ENCODE measurements at places on chromosomes 4 and X.

DNA sequence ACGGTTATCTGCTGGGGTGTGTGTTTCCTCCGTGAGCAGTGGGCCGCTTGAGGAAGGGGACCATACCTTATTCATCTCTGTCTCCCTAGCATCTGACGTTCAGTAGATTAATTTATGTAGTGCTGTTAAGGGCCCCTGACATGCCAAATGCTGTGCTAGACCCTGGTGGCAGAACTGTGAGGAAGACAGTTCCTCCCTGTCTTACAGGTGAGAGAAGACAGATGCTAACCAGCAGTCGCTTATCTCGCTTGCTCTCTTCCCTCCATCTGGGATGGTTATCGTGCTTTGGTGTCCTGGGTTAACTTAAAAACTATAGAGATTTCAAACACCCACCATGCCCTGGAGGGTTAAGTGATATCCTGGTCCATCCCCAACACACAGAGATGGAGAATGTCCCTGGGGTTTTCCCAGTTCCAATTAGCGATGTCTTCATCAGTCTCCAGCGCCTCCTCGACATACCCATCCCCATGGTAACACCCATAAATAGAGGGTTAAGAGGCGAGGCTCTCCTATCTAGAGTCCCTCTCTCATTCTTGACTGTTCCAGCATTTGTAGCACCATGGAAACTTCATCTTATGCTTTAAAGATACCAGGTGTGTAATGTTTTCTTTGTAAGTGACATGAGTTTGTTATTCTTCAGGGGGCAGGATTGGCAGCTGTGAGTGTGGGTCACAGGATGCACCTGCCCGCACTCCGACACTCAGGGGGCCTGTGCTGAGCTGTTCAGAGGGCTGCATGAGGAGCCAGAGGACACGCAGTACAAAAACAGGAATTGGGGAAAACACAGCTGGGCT, 135.2 kb downstream of the STK32B start:
- no peak for DNase-seq

DNA sequence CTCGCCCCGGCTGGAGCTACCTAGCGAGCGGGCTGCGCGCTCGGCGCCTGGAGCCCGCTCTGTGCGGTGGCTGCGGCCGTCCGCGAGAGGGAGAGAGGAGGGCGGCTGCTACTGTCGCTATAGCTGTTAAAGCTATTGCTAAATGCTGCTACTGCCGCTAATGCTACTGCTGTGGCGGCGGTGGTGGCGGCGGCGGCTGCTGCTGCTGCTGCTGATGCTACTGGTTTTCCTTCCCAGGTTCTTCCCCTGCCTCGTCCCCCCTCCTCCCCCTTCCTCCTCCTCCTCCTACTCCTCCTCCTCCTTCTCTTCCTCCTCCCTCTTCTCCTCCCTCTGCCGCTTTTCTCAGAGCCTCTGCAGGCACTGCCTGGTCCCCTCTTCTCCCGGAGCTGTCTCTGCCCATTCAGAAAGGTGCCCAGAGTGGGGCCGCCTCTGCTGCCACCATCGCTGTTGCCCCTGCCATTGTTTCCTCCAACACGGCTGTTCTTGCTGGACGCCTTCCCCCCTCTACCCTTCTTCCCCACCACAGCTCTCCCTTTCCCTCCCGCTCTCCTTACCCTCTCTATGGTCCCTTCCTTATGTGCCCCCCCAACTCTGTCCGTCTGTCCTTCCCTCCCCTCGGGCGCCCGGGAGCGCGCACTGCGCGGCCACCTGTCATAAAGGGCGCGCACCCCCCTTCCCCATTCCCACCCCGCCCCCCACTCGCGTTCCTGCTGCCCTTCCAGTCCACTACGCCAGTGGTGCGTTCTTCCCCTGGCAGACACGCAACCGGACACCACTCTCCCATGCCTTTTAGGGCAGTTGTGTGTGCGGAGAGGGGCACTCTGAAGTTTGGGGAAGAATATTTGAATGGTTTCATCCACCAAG, at the start of gene NEXMIF:
Gene NEXMIF (minus strand): TSS at position 228 of the 864 bp plus-strand sequence.
- DNase-seq, result no peak

- DNase-seq, result no peak
Observed at GRCh38 chrX:39603230-39603629, 494.5 kb downstream of the BCOR start.

DNA sequence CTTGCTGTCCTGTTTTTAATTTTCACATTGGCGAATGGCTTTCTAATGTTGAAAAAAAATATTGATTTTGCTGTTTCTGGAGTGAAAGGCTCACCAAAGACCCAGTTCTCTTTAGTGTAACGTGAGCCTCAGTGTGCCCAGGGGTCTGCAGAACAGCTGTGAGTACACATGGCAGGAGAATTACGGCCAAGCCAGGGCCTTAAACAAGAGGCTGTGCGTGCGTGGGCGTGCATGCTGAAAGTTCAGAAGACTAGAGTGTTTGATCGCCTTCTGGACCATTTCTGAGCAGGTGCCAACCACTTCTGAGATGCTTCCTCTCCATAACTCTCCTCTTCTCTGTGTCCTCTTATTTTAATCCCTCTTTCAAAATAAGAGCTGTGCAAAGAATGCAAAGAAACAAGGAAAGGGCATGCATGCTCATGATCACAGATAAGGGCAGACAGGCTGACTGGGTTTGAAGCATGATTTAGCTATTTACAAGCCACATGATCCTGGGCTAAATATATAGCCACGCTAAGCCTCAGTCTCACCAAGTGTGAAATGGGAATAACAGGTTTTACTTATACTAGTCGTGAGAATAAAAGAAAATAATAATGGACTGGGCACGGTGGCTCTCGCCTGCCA, 9.9 kb downstream of the PHEX start:
- DNase-seq, result no peak

GRCh38 chr4:23734000-23734399, 155.8 kb downstream of the PPARGC1A start:
- no peak for DNase-seq

DNA sequence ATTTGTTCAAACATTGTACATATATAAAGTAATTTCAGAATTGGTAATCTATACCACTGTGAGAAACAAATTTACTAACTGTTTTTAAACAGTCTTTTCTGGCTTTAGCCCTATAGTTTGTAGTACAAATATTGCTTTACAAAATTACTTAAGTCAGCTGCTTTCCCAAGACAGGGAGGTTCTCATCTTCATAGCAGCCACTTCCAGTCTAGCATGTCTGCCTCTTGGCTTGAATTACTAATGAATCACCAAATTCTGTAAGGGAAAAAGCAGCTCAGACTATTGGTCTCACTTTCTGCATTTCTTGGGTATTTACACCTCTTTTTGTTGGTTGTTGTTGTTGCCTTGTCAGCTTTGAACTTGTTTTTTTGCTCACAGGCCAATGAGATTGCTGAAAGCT, 187.2 kb downstream of the NPFFR2 start:
- no peak for DNase-seq

DNA sequence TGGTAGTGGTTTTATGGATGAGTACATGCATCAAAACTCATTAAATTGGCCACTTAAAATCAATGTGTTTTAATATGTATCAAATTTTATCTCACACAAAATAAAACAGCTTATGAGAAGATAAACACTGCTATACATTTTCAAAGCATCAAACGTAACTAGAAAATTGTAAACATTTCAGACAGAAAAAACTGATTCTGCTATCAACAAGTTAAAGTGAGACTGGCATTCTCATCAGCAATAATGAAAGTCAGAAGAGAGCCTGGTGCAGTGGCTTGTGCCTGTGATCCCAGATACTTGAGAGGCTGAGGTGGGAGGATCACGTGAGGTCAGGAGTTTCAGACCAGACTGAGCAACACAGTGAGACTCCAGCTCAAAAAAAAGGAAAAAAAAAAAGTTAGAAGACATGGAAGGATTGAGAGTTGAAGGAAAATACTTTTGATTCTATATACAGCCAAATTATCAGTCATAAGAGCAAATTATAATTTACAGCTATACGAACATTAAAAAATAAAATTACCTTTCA, 2.9 kb downstream of the TBCK start:
- DNase-seq, result no peak

- DNase-seq, result no peak
Observed at GRCh38 chr4:183175631-183176232, 76.7 kb downstream of the WWC2 start.

GRCh38 chrX:137151403-137151802, 117.6 kb upstream of the GPR101 start:
- DNase-seq, result no peak

GRCh38 chr4:3085948-3086670, 11.6 kb downstream of the HTT start:
- DNase-seq, result no peak

DNA sequence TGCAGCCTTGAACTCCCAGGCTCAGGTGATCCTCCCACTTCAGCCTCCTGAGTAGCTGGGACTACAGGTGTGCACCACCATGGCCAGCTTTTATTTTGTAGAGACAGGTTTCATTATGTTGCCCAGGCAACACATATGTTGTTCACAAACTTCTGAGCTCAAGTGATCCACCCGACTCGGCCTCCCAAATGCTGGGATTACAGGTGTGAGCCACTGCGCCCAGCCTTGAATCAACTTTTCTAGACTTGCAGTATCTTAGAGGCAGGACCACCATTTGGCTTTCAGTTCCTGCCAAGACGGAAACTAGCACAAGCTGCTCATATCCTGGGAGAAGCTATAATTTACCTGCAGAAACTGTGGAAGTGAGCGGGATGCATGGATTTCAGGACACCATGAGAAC, 19.9 kb downstream of the NAT8L start:
- no peak for DNase-seq

DNA sequence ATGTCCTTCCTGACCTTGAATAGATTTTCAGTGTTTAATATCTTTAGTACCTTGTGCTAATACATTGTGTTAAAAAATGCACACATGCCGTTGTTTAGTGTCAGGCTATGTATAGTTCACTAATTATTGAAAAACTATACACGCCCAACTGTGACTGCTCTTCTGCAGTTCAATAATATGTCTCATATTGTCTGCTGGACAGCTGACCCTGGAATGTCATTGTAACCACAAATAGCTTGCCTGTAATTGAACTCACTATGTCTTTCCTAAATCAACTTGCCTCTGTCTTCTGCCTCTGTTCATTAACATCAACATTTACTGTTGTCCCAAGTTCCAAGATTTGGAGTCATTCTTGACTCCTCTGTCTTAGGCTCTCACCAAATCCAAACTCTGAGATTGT, 114.5 kb downstream of the TMA16 start:
- DNase-seq, result no peak

- no peak for DNase-seq
Observed at GRCh38 chr4:78432896-78433295, 118.7 kb upstream of the ANXA3 start.

DNA sequence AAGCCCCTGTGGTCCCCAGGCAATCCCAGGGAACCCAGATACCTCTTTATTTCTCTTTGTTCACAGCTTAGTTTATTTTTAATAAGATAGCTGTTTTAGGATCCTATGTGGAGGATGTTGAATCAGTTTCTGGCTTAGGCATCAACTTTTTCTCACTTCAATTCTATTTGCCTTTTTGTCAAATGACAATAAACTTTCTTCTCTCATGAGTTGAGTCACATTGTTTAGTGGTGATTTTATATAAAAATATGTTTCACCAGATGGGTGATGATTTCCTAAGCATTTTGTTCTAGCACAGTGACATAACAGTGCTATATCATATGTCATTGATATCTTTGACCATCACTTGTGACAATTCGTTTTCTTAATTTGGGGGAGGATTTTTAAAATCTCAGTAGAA, 198.1 kb upstream of the PUDP start:
- no peak for DNase-seq

DNA sequence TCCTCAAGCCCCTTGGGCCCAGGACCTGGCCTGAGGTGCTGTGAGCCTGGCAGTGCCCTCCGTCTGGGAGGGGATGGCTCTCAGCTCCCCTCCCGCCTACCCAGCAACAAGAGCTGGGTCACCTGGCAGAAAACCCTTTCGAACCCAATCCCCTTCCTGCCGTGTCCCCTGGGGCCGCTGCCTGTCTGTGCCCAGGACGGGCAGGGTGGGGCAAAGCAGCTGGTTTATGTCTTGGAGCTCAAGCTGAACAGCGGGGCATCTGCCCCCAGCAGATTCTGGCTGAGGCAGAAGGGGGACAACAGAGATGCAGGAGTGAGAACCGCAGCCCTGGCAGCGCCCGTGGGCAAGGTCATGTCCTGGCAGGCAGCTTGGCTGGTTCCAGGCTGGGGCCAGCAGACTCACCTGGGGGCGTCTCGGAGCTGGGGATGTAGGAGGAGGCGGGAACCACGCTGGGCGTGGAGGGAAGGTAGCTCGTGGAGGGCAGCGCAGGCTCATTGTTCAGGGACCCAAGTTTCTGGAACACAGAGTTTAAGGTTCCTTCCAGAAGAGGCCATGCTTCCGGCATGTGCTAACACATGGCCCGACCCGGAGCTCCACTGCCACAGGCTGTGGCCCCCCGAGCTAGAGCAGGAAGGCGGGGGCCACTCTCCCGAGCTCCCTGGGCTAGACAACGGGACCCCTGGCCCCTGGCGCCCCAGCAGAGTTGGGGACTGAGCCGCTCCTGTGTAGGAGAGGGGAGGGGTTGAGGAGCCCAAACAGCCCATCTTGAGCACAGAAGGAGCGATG, 24.2 kb downstream of the NELFA start:
- no peak for DNase-seq

DNA sequence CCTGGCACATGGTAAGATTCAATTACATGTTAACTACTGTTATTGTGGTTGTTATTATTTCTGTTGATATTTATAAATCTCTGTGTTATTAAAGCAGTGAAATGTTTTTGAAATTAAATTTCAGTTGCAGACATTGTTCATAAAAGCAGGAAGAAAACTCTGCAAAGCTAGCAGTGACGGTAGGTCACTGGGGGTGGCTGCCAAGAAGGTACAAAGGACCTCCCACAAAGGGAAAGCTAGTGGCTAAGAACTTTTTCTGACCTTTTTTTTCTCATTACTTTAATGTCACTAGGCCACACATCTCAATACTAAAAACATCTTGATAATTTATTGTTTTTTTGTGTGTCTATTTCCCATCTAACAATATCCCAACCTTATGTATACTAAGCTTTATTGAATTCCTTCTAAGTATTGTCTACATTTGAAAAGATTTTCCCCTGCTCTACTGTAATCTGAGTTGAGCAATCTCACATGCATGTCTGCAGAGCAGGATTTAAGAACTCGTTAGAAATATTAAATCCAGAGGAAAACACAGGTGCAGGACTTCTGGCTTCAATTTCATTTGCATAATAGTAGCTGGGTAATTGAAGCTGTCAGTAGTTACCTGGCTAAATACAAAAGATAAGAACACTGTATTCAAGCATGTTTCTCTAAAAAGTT, 197.3 kb downstream of the CFAP299 start:
- no peak for DNase-seq

GRCh38 chr4:114108869-114109268, 129.4 kb upstream of the ARSJ start:
- no peak for DNase-seq

Measured in GM18507 (cell line).